ENCODE measurements at places on chromosomes 11 and 22. TPM values are rescaled to one million over a fixed set of nuclear protein-coding genes. Genes with fewer than 3 reads are reported as not detected.

The GP1BB gene
- total RNA-seq: 4.4 TPM

The ANAPC15 gene
- total RNA-seq: 39.3 TPM

The THY1 gene
- 121 TPM for total RNA-seq

The MS4A6E gene
- total RNA-seq: not detected

The CHCHD10 gene
- total RNA-seq: 61.8 TPM

The FAM180B gene
- 0.36 TPM for total RNA-seq

The TBX1 gene
- total RNA-seq: 0.34 TPM

The OR4A47 gene
- not detected for total RNA-seq

The KRTAP5-8 gene
- total RNA-seq: 0.73 TPM

The TIMP3 gene
- total RNA-seq: 68.2 TPM

The DGCR2 gene
- 77.3 TPM for total RNA-seq

The MRPL11 gene
- 49.7 TPM for total RNA-seq

The BIK gene
- total RNA-seq: 9.9 TPM

The JAML gene
- not detected for total RNA-seq

The WNT7B gene
- total RNA-seq: 11.2 TPM

The SGSM1 gene
- 1.2 TPM for total RNA-seq

The RASL10A gene
- total RNA-seq: 2.5 TPM

The MAJIN gene
- total RNA-seq: not detected

The RABL2B gene
- total RNA-seq: 42.3 TPM

The KLHDC7B gene
- 0.11 TPM for total RNA-seq

The LAYN gene
- 12.5 TPM for total RNA-seq

The KLHL35 gene
- total RNA-seq: 0.67 TPM

The TSPAN4 gene
- total RNA-seq: 94.1 TPM

The FOLH1 gene
- total RNA-seq: not detected

The GLB1L2 gene
- 8.9 TPM for total RNA-seq

The KDELR3 gene
- 14.5 TPM for total RNA-seq

The OR8D4 gene
- 0.11 TPM for total RNA-seq

The OR10A2 gene
- total RNA-seq: not detected

The E2F8 gene
- total RNA-seq: 6.1 TPM

The BIRC2 gene
- total RNA-seq: 39.8 TPM

The MS4A7 gene
- total RNA-seq: not detected

The C11orf52 gene
- total RNA-seq: 7.9 TPM

The VSIG10L2 gene
- total RNA-seq: not detected

The ENTHD1 gene
- total RNA-seq: not detected

Data from mesothelial cell of epicardium (in vitro differentiated cells).